Stimulated activated CD4-positive, alpha-beta T cell treated with anti-CD3 and anti-CD28 coated beads, Interleukin-15, amount 100 ng/mL, for 24 hours (primary cell): ENCODE measurements at places on chromosomes 1 and 21.

GRCh38 chr1:98129491-98129890 lies 208.7 kb upstream of the DPYD start:
- no peak for DNase-seq

DNA sequence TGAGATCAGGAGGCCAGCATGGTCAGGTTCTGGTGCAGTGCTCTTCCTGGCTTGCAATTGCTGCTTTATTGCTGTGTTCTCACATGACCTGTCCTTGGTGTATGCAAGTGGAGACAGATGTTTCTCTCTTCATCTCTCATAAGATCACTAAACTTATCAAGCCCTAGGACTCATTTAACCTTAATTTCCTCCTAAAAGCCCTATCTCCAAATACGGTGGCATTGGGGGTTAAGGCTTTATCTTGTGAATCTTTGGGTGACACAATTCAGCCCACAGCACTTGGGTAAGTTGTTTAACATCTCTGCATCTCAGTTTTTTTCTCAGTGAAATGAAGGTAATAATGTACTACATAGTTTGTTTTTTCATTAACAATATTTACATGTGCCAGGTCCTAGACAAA lies 152.4 kb downstream of the RWDD3 start:
- no peak for DNase-seq

DNA sequence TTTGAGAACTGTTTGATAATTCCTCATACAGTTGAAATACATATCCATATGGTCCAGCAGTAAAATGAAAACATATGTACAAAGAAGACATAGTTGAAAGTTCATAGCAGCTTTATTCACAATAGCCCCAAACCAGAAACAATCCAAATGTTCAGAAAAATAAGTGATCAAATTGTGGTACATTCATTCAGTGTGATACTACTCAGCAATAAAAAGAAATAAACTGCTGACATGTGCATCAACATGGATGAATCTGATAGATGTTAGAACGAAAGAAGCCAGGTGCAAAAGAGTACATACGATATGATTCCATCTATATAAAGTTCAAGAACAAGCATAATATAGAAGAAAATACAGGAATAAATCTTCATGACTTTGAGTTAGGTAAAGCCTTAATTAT lies 77.2 kb downstream of the EVI5 start:
- no peak for DNase-seq

- no peak for DNase-seq
Observed at GRCh38 chr1:201475130-201475529, 6.1 kb upstream of the PHLDA3 start.

DNA sequence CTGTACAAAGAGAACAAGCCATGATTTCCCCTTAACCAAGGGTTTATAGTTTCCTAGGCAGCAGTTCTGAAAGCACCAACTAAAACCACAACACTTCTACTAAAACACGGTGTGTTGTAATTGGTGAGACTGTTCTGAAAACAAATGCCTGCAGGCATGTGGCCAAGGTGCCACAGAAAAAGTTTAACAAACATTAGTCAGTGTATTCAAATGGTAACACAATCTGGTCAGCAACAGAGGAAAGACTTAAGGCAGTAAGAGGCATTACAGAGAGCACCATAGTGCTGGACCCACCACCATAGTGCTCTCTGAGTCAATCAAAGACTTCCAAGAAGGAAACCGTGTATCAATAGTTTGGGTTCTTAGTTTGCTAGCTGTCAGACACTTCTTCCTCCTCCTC lies 16.7 kb downstream of the SNIP1 start:
- DNase-seq: no peak

DNA sequence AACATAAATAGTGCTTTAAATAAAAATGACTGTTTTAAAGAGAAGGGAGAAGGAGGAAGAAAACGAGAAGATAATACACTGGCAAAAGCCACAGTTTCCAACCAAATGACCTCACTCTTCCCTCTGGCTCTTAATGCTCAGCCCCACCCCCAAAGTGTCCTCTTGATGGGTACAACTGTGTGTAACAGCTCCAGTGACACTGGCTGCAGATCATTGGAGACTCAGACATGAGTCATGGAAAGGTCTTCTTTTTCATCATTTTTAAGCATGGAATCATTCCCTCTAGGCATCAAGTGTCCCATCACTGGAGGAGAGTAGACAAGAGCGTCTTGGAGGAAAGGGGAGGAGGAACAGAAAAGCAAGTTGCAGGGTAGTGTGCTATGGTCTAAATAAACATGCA lies 333.0 kb downstream of the PAPPA2 start:
- DNase-seq: no peak

GRCh38 chr1:101120868-101121267 lies 95.3 kb upstream of the DPH5 start:
- no peak for DNase-seq

DNA sequence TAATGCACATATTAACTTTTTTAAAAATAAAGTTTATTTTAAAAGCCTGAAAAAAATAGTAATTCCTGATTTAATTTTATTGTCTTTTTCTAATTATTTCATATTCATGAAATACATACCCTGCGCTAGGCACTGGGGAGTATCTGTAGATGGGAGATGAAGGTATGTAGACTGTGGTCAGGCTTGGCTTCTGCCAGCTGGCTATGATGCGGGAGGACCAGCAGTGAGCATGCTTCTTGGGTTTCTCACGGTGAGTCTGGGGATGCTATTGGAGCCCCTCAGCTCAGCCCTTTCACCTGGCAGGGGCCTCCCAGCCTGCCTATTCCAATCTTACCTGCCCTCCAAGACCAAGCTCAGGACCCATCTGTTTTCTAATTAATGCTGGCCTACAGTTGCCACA lies 138.4 kb downstream of the NOS1AP start:
- DNase-seq: no peak

DNA sequence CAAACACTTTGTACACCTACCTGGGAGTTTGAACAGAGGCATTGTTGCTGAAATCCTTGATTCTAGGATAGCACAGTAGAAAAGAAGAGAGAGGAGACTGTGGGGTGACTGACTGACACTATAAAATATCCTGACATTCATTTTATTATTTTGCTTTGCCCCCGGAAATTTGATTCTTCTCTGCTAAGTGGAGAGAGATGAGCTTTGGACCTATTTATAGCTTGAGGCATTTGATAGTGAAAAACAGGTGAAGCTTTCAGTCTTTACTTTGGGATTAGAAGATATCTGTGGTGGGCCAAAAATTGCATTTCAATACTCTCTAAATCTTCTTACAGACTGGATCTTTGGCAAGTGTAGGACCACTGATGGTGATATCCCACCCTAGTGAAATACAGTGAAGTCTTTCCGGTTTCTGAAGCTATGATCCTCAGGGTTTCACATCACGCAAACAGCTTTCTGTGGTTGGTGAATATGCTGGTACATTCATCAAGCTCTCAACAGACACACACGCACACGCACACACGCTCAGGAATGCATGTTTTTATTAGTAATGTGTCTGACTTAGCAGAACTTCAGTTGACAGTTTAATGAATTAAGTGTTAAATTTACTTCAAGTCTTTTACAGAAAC lies at the start of gene AMPD1:
AMPD1 (minus strand) TSS at position 117 of the 629 bp plus-strand sequence; CDS start at position 42, 75 bp downstream.
- DNase-seq: no peak

DNA sequence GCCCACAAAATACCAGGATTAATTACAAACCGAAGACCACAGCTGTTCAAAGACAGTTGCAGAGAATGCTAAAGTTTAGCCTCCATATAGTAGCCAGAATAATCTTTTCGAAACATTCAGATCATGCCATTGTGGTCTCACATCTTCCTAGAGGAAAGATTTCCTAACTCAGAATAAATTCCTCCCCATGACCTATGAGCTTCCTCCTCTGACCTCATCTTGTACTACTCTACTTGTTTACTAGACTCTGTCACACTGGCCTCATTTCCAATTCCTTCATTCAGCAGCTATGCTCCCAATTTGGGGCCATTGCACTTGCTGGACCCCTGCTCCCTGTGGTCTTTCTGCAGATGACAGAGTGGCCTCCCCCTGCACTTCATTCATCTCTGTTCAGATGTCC lies 71.8 kb upstream of the LRRC53 start:
- no peak for DNase-seq
